ENCODE measurements at places on chromosomes 11 and 22.

GRCh38 chr11:65112546-65113360, 1.1 kb downstream of the TM7SF2 start:
- DNase-seq, result no peak

- no peak for DNase-seq
Observed at GRCh38 chr11:85133636-85134035, 493.5 kb downstream of the DLG2 start.

DNA sequence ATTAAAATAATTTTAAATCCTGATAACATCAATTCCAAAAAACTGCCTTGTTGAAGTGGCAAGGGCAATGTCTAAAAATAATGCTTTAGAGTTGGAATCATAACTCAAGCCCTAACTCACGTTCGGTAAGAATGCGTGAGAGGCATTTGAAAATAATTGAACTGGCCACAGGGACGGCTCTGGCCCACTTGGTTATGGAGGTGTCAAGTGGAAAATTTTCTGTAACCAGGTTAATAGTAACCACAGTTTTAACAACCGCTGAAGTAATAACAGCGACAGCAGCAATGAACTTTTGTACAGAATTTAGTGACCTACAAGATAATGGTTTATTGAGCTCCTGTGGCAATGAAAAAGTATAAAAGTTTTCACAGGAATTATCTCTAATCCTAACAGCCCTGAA, 79.4 kb downstream of the ETS1 start:
- no peak for DNase-seq

- no peak for DNase-seq
Observed at GRCh38 chr11:18408558-18409291, 3.4 kb upstream of the LDHC start.

GRCh38 chr11:132343445-132344175, 973.2 kb downstream of the NTM start:
- no peak for DNase-seq

DNA sequence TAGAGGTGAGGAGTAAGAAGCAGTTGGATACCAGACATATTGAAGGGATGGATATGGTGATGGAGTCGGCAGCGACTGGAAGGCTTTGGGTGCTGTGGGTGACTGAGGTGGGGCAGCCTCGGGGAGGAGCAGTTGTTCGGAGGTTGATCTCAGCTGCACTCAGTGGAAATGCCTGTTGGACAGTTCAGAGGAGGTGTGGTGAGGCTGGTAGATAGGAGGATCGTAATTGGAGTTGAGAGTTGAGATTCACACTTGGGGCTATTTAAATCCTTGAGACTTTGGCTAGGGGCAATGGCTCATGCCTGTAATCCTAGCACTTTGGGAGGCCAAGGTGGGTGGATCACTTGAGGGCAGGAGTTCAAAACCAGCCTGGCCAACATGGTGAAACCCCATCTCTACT, 6.9 kb downstream of the OTUB1 start:
- DNase-seq, result no peak

DNA sequence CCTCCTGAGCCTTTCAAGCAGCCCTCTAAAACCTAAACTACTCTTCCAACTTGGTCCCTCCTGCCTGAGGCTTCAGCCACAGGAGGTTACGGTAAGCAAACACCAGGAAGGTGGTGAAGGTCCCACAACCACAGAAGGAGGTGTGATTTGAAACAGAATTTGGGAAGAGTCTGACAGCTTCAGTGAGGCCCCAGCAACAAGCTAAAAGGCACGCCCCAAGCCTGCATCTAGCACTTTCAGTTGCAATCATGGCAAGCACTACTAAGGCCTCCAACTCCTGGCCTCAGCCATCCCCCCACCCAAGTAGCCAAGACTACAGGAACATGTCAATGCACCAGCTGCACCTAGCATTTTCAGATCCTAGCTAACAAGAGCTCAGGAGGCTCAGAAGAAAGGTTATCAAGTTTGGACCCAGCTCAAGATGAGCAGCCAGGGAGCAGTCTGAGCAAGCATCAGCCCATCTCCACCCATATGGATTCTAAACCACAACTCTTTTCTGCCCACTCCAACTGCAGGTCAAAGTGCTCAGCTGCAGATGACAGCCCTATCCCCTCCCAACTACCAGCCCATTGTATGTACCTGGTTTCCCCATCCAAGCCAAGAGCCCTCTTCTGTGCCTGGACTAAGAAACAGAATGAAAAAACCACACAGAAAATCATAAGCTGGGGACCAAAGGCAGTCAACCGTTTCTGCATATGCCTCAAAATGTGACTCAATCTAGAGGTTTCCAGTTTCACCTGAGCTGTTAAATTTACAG, 10.4 kb upstream of the AHNAK start:
- DNase-seq, result no peak
